Posterior cingulate gyrus (tissue), 11 donors: ENCODE measurements at places on chromosomes 1 and 21.

- DNase-seq, result no peak
Observed at GRCh38 chr21:34883491-34884271, 165.4 kb downstream of the RUNX1 start.

DNA sequence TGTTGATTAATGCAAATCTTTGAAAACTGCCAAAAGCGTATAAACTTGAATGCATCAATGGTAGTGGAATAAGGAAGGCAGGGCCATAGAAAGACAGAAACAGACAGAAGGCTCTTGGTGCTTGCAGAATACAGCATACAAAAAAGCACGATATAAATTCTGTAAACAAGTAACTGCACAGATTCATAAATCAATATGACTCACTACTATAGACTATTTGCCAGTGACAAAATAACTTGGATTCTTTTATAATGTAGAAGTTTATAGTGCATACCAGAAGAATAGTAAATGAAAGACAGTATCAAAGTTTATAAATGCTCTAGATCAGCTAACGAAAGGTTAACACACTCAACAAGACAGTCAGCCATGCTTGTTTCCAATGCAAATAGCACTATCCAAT, 349.6 kb downstream of the PTBP2 start:
- no peak for DNase-seq

GRCh38 chr1:107550358-107550757, 409.5 kb downstream of the NTNG1 start:
- no peak for DNase-seq

GRCh38 chr1:182050481-182051448, 10.7 kb downstream of the ZNF648 start:
- DNase-seq, result no peak

DNA sequence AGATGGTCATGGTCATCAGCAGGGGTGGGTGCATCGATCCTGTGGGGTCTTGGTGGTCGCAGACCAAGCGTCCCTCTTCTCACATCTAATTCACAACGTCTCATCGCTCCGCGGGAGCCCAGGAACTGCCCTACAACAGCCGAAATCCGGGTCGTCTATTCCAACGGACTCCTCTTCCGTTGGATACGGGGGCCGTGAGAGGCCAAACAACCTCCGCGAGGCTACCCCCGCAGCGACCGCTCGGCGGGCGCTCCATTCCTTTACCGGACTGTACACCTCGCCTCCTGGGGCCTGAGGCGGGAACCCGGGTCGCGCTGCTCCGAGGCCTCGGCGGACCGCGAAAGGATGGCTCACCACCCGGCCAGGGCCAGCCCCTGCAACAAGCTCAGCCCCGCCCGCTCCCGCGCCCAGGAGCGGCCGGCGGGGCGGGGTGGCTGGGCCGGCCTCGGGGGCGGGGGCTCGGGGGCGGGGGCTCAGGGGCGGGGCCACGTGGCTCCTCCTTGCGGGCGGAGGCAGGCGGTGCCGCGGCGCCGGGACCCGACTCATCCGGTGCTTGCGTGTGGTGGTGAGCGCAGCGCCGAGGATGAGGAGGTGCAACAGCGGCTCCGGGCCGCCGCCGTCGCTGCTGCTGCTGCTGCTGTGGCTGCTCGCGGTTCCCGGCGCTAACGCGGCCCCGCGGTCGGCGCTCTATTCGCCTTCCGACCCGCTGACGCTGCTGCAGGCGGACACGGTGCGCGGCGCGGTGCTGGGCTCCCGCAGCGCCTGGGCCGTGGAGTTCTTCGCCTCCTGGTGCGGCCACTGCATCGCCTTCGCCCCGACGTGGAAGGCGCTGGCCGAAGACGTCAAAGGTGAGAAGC, at the start of gene QSOX1:
Gene QSOX1, plus strand, starts transcription at position 545 of the 857 bp plus-strand sequence. Its CDS starts 39 bp downstream, at position 584.
- DNase-seq, result peak; percentile 92

GRCh38 chr21:37787456-37787855, 128.8 kb downstream of the KCNJ6 start:
- DNase-seq, result no peak

GRCh38 chr21:38351961-38352521, 95.2 kb downstream of the KCNJ15 start:
- DNase-seq, result no peak

DNA sequence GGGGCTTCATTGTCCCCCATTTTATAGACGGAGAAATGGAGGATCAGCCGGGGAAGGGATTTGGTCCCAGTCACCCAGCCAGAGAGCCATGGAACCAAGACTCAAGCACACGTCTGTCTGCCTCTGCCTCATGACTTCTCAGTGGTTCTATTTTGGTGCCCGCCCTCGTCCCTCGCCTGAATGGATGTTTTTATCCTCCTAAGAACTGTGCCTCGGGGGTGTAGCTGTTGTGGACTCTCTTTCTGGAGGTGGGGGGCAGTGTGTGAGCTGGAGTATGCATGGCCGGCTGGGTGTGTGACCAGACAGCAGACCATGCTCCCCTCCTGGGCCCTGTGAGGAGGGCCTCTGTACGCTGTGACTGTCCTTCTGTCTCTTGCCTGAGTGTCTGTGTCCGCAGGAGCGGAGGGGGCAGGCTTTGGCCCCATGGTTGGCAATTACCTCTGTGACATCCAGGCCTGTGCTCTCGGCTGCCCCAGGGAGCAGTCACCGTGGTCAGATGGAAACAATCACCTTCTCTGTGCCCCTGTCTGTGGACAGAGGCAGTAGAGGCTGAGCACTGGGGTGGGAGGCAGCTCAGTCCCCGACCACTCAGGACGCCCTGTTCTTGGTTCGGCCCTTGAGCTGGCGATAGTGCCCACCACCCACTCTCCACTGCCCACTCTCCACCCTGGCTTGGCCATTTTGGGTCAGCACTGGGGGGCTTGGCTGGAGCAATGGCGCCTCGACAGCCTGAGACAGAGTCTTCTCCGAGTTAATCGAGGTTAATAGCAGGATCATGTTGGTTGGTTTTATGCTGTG, 20.4 kb downstream of the WNT4 start:
- DNase-seq, result peak; percentile 82

- DNase-seq, result no peak
Observed at GRCh38 chr1:37265786-37266667, 208.4 kb upstream of the ZC3H12A start.

DNA sequence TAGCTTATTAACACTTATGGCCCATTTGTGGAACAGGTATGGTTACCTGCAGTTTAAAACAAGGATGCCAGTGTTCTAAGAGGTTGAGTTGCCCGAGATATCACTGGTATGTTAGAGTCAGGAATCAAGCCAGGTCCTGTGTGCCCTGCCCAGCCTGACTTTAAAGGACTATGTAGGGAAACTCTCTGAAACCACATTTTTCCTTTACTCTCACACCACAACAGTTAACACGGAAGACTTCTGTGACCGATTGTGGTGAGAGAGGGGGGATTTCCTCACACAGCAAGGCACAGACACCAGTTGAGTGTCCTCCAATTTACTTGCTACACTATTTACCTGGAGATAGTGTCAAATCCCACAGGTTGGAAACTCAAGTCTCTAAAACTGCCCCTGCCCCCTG, 47.8 kb downstream of the UCK2 start:
- no peak for DNase-seq

DNA sequence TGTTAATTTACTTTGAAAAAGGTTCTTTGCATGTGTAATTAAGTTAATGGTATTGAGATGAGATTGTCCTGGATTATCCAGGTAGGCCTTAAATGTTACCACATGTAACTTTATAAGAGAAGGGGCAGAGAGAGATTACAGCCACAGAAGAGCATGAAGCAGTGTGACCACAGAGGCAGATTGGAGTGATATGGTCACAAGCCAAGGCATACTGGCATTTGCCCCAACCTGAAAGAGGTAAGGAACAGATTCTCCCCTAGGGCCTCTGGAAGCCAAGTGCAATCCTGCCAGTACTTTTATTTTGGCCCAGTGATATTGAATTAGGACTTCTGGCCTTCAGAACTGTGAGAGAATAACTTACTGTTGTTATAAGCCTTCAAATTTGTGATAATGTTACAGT, 23.0 kb downstream of the RNF2 start:
- no peak for DNase-seq

GRCh38 chr1:203153989-203154821, 21.4 kb downstream of the MYBPH start:
- peak; percentile 72 for DNase-seq

DNA sequence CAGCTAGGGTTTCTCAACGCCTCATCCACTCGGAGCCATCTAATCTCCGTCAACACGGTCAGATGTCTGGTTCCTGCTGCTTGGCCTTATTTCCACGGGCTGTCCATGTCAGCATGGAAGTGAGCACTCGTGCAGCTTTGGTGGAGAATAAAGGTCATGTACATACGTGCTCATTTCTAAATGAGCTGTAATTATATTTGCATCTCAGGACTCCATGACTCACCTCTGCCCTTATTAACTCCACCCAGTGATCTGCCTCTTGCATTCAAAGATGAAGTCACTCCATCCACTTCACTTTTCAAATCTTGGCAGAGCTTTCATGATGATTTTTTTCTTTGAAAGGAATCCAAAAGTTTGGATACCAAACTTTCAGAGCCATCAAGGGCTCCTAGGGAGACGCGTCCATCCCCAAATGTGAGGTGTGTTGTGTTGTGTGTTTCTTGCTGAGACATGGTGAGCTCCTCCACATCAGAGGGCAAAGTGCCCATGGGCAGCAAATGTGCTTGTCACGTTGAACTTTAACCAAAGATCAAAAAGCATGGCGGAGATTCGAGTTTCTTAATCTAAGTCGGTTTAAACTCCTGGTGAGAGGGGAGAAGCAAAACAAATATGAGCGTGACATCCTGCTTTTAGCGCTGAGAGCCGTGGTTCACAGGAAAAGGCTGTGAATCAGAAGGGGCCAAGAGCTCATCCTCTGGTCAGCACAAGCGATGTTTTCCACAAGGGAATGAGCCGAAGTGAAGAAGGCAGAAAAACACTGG, 68.6 kb upstream of the ERRFI1 start:
- no peak for DNase-seq

GRCh38 chr1:78649628-78650027, at the start of gene IFI44:
Gene IFI44, plus strand, starts transcription at chr1:78649831. Its CDS starts 365 bp downstream, at chr1:78650196.
- DNase-seq, result peak; percentile 40

GRCh38 chr1:111275079-111275478, 15.6 kb upstream of the CHIA start:
- DNase-seq, result peak; percentile 59

DNA sequence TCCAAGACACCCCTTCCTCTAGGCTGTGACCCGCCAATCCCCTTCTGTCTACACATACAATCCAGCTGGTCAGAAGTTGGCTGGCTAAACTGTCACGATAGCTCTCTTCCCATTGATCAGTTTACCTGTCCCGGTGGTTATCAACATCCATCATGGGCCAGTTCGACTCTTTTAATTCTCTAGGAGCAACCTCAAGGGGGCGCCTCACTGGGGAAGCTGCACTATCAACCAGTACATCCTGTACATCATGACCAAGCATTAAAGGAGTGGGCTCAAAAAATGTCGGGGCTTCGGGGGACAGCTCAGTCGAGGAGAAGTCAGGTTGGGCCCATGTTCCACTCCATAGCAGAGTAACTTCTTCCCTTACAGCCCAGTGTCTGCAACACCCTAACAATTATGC, 53.2 kb upstream of the B3GALNT2 start:
- DNase-seq, result no peak

DNA sequence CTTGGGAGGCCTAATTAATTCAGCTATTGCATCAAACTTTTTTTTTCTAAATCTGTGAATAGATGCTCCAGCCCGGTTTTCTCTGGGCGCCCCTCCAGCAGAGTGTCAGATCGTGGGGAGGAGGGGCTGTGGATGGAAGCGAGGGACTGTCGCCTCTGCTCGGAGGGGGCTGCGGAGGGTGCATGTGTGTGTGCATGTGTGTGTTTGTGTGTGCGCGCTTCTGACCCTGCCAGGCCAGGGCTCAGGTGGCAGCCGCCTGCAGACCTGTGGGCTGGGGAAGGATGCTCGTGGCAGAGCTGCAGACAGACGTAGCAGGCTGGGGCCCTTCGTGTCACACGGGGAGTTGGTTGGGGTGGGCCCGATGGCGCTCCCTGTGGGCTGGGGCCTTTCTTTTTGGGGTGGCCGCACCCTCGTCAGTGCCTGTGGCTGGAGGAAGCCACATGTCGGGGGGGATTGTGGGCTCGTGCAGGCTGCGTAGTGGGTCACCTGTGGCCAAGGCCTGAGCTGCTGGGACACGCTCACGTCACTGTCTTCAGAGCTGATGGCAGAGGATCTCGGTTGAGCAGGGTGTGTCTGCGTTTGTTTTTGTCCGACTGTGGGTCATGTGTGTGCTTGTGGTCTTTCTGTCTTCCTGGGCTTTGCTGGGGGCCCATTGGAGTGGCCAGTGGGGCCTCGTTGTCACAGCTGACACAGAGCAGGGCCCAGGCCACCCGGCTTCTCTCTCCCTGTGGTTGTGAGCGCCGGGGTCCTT, 2.8 kb downstream of the SKI start:
- DNase-seq, result no peak

GRCh38 chr1:149986486-149987296, 23.8 kb downstream of the OTUD7B start:
- no peak for DNase-seq

GRCh38 chr1:236129306-236129705, 13.0 kb upstream of the GPR137B start:
- peak; percentile 13 for DNase-seq

GRCh38 chr1:30692948-30693301, 30.5 kb downstream of the MATN1 start:
- no peak for DNase-seq

GRCh38 chr1:227482023-227482299, 81.4 kb upstream of the ZNF678 start:
- DNase-seq, result no peak

- no peak for DNase-seq
Observed at GRCh38 chr1:58391514-58391913, 155.0 kb downstream of the OMA1 start.

DNA sequence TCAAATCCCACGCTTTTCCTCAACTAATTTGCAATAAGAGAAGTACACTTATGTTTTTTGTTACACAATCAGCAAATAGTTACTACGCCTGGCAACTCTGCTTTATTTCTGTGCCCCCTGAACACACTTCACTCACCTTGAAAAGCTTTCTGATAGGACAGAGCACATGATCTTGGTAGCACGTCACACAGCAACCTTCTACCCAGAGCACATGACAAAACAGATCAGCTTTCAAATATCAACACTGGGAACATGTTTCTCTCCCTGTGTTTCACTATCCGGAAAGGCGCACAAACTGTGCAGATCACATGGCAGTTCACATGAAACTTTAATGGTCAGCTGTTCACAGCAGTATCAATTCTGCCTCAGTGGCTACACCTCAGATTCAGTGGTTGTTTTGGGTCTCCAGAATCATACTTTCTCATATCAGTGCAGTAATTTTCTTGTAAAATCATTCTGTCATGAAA, 2.2 kb downstream of the SLC19A2 start:
- DNase-seq, result no peak

DNA sequence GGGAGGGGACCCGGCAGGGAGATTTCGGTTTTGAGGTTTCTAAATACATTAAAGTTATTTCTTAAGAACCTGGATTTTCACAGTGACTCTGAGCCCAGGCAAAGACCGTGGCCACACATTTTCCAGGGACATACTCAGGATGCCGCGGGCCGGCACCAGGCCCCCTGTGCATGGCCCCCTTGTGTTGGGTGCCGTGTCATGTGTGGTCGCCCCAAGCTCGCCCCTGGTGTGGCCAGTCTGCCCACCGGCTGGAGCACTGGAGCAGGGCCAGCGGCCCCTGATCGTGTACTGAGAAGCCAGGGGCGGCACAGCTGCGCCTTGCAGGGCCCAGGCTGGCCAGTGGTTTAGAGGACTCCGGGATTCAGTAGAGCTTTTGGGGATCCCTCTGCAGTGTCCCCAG, 26.6 kb downstream of the ARHGEF16 start:
- no peak for DNase-seq
